ENCODE measurements at places on chromosomes 4 and X. TPM values are rescaled to one million over a fixed set of nuclear protein-coding genes. Genes with fewer than 3 reads are reported as not detected.

- H3K27me3 ChIP-seq = no peaks in the 10 kb centered on the region
- H3K4me1 ChIP-seq = no peaks in the 10 kb centered on the region
- peaks cover 12% of the 10 kb centered on the region for H3K36me3 ChIP-seq
- H3K27ac ChIP-seq = no peak overlapping the region
- DNase-seq = no peak
Observed at GRCh38 chrX:40651620-40652223, 4.4 kb upstream of the CXorf38 start.

RIPPLY1 gene
- not detected for total RNA-seq

DNA sequence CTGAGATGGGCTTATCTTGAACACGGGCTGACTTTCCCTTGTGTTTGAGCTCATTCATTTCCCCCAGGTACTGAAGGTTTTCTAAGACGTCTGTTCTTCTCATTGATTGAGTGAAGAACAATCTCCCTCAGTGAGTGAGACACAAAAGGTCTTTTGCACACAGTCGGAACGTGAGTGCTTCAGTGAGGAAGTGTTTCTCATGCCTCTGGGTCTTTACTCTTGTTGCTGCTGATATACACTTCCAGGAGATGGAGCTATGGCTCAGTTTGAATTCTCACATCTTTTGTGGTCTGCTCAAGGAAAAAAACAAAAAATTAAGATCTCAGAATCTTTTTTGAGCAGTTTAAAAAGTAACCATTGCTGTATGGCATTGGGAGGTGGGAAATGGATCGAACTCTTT, 981.9 kb upstream of the TENM3 start:
- DNase-seq = no peak
- no peaks in the 10 kb centered on the region for H3K4me1 ChIP-seq
- H3K27ac ChIP-seq = no peak overlapping the region
- no peak overlapping the region for H3K4me3 ChIP-seq
- H3K36me3 ChIP-seq = no peaks in the 10 kb centered on the region
- no peaks in the 10 kb centered on the region for H3K27me3 ChIP-seq

DNA sequence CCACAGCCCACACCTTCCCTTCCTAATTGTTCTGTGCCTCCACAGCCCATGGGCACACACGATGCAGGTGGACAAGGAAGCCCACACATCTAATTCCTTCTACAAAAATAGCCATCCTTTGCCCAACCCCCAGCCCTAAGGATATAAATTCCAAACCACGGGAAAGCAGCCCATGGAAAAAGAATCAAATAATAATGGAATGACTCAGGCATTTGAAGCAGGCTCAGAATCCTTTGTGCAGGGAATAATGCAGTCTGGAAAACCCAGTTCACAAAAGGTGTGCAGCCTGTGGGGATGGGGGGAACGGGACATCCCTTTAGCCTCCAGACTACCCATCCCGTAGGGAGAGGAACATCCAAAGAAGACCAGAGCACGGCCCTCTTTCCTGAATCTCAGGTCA, 342.3 kb upstream of the GALNT7 start:
- DNase-seq = no peak
- no peak overlapping the region for H3K4me3 ChIP-seq
- no peak overlapping the region for H3K27ac ChIP-seq

ZGRF1 gene
- 20.7 TPM for total RNA-seq

GPR78 gene
- not detected for total RNA-seq

AMOT gene
- 12.5 TPM for total RNA-seq

DNA sequence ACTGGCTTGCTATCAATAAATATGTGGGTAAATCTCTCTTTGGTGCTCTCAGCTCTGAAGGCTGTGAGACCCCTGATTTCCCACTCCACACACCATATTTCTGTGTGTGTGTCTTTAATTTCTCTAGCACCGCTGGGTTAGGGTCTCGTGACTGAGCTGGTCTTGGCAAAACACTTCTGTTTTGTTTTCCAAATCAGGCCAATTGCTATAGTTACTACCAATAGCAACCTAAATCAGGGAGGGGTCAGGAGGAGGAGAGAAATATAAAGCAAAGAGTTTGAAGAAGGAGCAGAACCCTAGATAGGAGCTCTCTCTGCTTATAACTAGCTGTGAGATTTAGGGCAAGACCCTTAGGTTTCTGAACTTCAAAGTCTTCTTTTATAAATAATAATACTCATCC, 250.5 kb upstream of the IGFBP7 start:
- no peaks in the 10 kb centered on the region for H3K27me3 ChIP-seq
- no peaks in the 10 kb centered on the region for H3K4me1 ChIP-seq
- no peak overlapping the region for H3K27ac ChIP-seq
- no peak overlapping the region for H3K4me3 ChIP-seq

DNA sequence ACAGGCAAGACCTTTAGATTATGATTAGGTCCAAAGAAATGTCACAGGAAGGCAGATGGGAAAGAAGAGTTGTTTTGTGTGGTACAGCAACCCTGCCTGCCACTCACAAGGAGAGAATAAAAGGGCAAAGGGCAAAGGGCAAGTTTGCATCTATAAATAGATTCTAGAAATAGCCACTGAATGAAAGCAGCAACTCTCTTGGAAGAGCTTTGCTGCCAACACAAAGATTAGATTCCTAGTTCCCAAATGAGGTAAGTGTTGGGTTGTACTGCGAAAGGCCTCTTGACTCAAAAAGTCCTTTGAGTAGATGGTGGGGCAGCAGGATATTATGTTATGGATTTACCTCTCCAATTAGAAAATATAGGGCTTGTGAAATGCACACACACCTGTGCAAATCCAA, 61.2 kb downstream of the MOSPD2 start:
- no peak overlapping the region for H3K27ac ChIP-seq
- no peaks in the 10 kb centered on the region for H3K27me3 ChIP-seq
- no peaks in the 10 kb centered on the region for H3K4me1 ChIP-seq
- no peak overlapping the region for H3K4me3 ChIP-seq
- no peaks in the 10 kb centered on the region for H3K36me3 ChIP-seq

- H3K36me3 ChIP-seq = no peaks in the 10 kb centered on the region
- H3K4me1 ChIP-seq = no peaks in the 10 kb centered on the region
- DNase-seq = no peak
- no peaks in the 10 kb centered on the region for H3K27me3 ChIP-seq
- no peak overlapping the region for H3K4me3 ChIP-seq
- H3K27ac ChIP-seq = no peak overlapping the region
Observed at GRCh38 chr4:146368209-146368608, 153.5 kb downstream of the SLC10A7 start.

ANAPC10 gene
- 21.6 TPM for total RNA-seq

GRCh38 chr4:182765987-182766856, 151.0 kb downstream of the DCTD start:
- H3K36me3 ChIP-seq = no peaks in the 10 kb centered on the region
- no peak overlapping the region for H3K4me3 ChIP-seq
- H3K4me1 ChIP-seq = no peaks in the 10 kb centered on the region
- H3K27me3 ChIP-seq = peaks cover 3% of the 10 kb centered on the region
- H3K27ac ChIP-seq = no peak overlapping the region

GRCh38 chr4:139919521-139919920, 234.5 kb downstream of the MAML3 start:
- H3K36me3 ChIP-seq = no peaks in the 10 kb centered on the region
- no peaks in the 10 kb centered on the region for H3K4me1 ChIP-seq
- no peak overlapping the region for H3K27ac ChIP-seq

DNA sequence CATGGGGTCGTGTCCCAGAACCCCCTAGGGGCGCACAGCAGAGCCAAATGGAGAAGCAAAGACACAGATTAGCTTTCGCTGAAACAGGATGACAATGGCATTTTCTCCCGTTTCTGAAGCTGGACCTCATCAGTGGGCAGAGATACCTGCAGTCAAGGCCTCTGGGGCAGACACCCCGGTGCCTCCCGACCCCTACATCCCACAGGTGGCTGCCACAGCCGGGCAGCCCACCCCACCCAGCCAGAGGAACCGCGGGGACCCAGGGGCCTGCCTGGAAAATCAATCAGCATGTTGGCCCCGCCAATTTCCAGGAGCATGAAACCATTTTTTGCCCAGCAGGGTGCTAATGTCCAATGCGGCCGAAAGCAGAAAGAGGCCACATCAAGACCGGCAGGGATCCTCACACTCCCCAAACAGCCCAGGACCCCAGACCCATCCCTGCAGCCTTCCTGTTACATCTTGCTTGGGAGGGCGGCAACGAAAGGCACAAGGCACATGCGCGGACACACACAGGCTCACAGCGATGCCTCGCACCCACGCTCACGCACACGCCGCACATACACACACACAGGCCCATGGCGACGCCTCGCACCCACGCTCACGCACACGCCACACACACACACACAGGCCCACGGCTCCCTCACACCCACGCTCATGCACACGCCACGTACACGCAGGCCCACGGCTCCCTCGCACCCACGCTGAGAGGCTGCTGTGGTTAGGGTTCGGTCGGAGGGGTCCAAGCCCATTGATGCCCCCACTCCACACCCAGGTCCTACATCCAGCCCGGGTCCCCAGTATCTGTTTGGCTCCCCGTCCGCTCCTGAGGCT, 130.6 kb upstream of the NKX1-1 start:
- H3K27ac ChIP-seq = no peak overlapping the region
- no peaks in the 10 kb centered on the region for H3K36me3 ChIP-seq
- no peak overlapping the region for H3K4me3 ChIP-seq
- no peaks in the 10 kb centered on the region for H3K27me3 ChIP-seq
- no peaks in the 10 kb centered on the region for H3K4me1 ChIP-seq
